ENCODE measurements at places on chromosomes 16 and 17.

DNA sequence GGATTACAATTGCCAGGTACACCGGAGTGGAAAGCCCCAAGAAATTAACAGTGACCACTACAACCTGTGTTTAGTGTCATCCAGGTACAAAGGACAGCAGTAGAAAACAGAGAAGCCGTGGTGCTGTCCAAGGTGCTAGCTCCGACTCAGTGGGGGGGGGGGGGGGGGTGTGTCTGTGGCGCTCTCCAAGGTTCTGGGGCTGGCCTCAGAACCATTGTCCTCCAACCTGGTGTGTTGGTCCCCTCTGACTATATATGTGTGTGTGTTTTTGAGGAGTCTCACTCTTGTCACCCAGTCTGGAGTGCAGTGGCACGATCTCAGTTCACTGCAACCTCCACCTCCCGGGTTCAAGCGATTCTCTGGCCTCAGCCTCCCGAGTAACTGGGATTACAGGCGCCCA is 5.8 kb upstream of the ZNF23 start:
- no peak for DNase-seq

GRCh38 chr16:82658796-82659195 is 32.0 kb downstream of the CDH13 start:
- no peak for DNase-seq

DNA sequence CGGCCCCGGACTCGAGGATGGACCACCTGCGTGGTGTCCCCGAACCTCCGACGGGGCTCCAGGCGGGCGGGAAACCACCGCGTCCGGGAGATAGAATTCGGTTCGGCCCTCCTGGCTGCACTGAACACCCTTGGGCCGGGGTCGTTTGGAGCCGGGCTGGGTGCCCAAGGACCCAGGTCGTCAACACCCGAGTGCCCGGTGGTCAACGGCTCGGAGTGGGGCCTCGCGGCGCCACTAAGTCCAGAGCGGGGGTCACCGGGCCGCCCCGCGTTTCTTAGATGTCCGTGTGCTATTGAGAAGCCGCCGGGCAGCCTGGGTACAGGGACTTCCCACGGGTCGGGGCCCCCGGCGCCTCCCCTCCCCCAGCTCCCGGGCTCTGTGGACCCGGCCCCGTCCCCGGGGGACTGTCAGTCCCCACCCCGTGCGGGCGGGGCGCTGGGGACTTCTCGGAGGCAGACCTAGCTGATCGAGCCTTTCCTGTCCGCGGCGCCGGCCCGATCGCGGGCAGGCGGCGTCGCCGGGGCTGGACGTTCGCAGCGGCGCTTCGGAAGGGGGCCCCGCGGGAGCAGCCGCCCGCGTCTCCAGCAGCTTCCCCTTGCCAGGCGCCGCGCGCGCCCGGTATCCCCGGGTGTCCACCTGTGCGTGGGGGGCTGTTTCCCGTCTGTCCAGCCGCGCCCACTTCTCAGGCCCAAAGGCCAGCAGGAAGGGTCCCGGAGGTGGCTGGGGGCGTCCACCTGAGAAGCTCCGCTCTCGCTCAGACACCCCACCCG is 655 bp upstream of the NPTX1 start:
- no peak for DNase-seq

GRCh38 chr17:39755554-39756379 is 18.0 kb downstream of the GRB7 start:
- DNase-seq: no peak

DNA sequence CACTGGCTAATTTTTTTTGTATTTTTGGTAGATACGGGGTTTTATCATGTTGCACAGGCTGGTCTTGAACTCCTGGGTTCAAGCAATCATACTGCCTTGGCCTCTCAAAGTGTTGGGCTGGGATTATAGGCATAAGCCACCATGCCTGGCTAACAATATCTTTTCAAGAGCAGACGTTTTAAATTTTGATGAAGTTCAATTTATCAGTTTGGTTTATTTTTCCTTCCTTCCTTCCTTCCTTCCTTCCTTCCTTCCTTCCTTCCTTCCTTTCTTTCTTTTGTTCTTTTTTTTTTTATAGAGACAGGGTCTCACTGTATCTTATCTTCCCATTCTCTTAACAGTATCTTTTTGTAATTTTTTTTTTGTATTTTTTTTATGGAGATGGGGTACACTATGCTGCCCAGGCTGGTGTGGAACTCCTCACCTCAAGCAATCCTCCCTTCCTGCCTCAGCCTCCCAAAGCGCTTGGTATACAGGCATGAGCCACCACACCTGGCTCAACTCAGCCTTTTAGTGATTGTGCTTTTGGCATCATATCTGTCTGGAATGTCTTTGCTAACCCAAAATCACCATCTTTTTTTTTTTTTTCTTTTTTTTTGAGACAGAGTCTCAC is 13.6 kb upstream of the GIP start:
- no peak for DNase-seq

DNA sequence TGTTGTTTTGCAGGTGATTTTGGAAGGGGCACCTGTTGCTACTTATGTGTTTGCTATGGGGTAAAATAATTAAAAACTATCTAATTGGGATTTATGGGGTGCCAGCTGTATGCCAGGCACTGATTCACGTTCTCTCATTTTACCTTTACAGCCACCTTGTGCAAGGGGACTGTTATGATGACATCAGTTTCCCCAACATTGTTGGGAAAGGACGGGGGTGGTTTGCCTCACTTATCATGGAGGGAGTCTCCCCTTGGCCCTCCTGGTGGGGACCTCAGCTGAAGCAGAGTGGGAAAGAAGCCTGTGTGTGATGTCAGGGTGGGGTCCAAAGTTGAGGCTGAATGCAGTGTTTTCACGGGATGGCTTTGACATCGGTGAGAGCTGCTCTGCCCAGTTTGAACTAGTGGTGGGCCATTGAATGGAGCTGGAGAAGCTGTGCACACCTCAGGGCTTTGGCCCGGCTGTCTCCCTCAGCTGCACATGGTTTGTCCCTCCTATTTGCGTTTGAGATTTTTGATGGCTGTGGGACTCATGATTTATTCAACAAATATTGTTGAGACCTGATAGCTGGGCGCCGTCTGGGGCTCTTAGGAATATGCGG is 36.1 kb downstream of the CMIP start:
- no peak for DNase-seq

DNA sequence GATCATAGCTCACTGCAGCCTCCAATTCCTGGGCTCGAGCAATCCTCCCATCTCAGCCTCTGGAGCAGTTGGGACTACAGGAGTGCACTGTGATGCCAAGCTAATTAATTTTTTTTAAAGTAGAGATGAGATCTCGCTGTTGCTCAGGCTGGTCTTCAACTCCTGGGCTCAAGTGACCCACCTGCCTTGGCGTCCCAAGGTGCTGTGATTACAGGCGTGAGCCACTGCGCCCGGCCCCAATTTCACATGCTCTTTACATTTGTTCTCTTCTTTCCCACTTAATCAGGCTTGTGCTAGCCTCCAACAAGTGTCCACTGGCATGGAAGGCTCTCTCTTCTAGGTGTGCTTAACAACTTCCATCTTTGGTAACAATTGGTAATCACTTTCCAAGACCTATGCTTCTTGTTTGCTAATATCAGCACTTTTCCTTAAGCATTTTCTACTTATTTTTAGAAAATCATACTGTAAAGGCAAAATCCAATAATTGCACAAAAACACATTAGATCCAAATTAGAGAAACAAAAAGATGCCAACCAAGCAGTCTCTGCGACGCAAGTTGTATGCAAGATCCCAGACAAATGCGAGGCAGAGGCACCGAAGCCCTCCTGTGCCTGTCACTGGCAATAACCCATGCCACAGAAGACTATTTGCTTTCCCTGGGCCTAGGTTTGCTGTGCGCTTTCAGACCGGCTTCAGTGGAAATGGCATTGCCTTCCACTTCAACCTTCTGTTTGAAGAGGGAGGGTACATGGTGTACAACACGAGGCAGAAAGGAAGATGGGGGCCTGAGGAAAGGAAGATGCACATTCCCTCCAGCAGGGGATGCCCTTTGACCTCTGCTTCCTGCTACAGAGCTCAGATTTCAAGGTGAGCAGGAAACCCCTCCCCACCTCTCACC is 52.6 kb downstream of the NOS2 start:
- DNase-seq: no peak
